ENCODE measurements at places on chromosomes 7 and 10.

DNA sequence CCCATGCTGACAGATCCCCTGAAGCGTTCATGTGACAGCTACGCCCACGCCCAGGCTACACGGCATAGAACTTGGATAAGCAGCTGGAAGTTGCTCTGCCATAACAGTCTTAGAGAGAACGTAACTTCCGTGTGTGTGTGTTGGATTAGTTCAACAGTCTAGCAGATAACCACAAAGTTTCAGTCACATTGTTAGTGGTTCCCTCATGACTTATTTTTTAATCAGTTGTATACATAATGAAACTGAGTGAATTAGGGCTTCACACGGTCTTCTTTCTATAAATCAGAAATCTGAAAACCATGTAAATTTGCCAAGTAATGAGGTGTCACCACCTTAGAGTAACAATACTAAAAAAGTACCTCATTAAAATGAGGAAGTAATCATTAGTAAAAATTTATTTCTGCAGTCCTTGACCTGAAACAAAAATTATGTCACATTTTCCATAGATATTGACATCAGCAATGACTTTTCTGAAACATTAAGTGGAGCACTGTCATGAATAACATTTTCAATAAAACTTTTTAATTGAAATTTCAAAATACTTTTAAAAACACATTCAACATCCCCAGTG, 21.7 kb upstream of the MACC1 start:
- DNase-seq = no peak

DNA sequence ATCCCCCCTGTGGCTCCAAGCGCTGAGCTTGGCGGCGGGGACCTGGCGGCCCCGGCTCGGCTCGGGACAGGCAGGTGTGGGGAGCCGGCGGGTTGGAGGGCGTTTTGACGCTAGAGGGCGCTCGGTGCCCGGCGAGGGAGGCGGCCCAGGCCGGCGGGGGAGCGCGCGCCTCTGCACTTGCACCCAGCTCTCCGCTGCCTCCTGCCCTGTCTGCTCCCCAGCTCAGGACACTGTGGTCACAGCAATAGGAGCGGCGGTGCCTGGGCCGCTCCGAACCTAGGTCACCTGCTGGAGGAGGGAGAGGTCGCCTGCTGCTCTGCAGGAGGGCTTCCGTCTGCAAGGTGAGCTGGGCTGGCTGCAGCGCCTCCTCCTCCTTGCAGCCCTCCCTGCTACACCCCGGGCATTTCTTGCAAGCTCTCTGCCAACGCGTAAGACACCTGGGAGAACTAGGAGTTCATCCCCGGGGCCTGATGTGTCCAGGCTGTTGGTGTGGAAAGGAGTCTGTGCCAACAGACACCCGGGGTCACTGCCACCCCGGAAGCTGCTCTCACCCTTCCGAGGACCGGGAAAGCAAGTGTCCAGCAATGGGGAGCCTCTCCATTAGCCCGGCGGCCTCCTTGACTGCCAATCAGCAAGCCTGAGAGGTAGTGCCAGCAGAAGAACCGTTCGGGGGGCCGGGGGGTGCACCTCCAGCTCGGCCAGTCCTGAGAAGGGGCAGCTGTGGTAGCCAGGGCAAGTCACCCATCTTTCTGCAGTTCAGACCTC, 620.4 kb downstream of the GALNT17 start:
- DNase-seq = peak; percentile 2

- no peak for DNase-seq
Observed at GRCh38 chr7:1512781-1513656, 8.8 kb upstream of the INTS1 start.

DNA sequence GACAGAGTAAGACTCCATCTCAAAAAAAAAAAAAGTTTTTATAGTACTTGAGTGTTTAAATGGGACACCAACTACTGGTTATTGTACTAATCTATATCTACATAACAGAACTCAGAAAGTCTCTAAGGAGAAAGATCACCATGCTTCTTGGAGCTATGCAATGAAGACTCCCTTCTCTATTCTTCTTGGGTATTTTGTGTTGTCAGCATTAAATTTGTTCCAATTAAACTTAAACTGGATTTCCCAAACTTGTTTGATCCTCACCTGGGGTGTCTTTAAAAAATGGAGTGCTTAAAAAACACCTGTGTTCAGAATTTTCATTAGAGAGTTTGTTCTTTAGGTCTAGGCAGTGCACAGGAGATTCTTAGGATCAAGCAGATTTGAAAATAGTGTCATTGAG, 536.0 kb downstream of the GATA3 start:
- no peak for DNase-seq

- DNase-seq = no peak
Observed at GRCh38 chr7:18140943-18141342, 113.3 kb upstream of the PRPS1L1 start.

DNA sequence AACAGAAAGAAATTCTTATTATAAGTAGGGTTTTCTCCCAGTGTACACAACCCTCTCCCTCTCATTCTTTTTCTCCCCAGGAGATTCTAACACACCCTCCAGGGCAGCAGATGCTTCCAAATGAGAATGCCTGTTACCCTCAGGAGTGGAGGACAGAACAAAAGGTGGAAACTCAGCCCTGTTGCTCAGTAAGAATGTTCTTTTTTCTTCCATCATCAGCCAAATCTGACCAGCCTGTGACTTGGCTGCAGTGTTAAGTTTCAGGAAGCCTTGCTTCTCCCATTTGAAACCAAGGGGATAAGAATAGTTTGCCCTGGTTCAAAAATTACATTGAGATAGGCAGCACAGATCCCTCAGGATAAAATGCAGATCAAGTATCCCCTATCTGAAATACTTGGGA, 77.5 kb upstream of the EEPD1 start:
- no peak for DNase-seq

DNA sequence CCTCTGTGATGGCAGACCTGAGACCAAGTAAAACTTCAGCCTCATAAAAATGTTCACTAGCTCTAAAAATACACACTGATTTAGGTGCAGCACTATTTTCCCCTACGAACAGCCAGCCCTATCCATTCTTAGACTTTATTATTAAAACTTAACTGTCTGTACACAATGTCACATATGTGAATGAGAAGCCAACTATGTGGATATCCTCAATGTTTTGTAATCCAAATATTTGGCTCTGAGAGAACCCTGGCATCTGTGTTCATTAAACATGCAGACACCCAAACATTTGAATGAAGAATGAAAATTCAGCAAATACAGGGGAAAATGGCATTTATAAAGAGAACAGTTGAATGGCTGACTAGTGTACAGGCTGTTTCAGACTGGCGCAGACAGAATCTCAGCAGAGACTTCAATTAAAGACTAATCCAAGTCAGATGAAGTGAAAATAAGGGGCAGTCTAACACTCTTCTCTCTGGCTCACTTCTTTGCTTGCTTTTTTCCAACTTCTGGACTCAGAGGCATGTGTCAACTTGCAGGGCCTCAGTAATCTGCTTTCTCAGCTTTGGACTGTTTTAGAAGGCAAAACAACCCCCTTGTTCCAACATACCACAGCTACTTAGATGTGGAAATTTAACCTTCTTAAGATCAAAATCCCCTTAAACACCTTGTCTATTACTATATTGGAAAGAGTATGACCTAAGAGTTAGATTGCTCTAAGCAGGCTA, 47.4 kb upstream of the FAM180A start:
- no peak for DNase-seq

DNA sequence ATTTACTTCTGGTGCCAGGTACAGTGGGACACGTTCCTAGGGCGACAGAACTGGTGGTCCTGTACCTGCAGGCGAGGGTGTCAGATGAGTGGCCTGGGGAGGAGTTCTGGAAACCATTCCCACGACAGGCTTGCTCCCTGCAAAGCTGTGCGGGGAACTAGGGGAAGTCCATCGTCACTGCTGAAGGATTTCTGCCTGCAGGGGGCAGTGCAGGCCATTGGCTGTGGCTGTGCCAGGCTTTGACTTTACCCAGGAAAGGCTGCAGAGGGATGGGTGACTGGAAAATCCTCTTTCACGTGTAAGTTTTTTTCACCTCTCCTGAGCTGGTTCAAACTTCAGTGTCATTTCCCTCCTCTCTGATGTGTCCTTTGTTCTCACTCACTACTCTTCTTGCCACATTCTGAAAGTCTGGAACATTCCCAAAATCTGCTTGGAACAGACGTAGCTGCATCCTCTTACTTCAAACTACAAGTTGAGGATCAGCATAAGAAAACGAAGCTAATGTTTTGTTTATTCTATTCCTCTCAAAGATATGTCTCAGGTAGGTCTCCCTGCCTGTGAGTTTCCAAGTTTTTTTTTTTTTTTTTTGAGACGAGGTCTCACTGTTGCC, 126.5 kb downstream of the SH2D4B start:
- peak; percentile 12 for DNase-seq

DNA sequence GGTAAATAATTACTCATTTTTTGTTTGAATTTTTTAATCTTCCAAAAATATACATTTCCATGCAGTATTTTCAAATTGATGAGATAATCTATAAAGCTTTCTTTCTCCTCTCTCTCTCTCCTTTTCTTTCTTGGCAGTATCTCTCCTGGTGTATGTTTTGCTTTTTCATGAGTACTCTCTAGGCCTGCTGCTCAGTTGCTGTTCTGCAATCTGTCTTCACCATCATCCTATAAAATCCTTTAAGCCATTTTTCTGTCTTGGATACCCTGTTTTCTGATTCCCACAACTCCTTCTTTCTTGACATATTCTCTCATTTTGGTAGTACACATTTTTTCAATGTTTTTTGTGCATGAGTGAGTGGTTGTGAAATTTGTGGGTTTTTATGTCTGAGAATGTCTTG, 1558.1 kb upstream of the LRRTM3 start:
- DNase-seq = no peak

DNA sequence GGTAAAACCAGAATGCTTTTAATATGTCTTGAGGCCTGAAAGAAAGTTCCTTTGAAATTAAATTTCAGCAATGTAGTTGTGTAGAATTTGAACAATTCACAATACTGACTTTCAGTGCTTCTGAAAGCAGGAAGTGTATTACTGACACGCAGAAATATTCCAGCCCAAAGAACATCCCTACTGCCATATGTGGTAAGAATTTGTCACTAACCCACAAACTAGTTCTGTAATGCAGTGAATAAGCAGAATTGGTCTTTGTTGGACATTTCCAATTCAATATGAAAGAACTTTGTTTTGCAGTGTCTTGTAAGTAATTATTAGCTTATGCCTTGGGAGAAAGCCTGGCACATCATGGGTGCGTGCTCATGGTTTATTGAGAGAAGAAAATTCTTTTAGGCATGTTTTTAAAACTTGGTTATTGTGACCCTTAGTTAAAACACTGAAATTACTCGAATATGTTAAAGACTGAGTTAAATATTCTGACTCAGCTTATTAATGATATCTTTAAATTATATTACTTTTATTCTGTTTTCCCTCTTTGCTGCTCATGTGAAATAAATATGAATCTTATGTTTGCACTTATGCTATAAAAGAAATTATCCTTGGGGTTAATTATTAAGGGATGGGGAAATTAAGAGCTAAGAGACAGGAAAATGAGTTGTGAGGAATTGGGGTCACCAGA, 33.4 kb downstream of the PTPN12 start:
- no peak for DNase-seq

DNA sequence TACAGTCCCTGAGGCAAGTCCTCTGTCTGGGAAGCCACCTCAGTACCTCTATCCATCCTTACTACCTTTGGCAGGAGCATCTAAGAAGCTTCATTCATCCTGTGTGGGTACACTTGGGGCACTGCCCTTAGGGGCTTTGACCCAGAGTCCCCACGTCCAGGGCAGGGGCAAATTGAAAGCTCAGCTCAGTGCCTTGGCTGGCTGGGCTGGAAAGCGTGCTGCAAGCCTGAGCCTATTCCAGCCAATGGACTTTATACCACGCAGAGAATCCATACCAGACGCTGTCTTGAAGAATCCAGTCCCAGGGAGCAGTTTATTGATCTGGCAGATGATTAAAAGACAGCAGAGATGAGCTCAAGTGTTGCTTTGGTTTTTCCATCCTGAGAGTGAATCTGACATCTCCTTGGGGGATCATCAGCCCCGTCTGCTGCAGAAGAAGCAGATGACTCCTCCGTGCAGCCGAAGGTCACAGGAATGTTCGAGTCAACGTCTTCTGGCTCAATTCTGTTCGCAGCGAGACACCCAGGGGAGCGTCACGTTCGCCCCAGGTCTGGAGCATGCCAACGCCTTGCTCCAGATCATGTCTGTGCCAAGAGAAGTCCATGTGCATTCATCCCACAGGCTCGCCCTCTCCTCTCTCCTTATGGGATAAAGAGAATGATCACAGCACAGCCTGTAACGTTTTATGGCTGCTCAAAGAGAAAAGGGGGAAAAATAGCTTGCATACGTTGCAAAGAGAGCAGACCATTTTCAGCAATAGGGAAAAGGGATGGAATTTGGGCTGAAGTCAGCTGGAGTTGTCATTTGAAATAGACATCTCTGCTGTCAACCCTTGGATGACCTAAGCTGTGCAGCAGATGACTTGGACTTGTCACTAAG, 35.8 kb upstream of the LYZL1 start:
- no peak for DNase-seq

DNA sequence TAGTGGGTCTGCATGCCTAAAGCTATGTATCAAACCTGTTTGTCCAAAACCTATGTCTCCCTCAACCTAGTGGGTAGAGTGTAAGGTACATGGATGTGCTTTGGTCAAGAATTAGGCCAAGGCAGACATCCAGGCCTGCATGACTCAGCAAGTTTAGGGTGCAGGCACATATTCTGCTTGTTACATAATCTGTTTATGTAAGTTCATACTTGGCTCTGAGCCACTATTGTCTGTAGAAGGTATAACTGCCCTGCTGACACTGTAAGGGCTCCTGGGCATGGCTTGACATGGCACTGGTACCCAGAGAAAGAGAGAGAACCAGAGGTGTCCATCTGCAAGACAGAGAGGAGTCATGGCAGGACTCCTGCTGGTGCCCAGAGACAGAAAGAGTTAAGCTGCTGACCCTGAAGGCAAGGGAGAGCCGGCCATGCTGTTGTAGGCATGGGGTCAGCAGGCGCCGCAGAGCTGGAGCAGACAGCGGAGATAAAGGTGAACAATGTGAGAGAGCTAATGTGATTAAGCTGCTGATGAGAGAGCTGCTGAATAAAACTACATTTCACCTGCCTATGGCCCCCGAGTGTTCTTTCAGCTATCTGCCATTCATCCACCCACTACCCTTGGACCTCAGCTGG, 118.5 kb upstream of the TMEM106B start:
- no peak for DNase-seq

GRCh38 chr7:70953796-70954195, 178.1 kb upstream of the GALNT17 start:
- DNase-seq = no peak

DNA sequence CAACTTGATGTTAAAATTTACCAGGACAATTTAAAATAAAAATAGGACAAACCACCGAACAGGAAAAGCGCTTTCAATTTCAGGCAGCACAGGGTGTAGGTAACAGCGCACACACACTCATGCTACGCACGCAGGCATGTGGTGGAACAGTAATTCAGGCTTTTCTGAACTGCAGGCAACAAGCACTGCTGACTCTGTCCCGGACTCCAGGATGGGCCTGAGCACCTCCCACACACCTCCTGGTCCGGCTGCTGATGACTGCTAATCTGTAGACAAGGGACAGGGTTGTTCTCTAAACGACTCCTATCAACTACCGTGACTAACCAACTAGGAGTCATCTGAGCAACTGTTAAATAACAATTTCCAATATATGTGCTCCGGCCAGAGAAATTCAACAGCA, 192.6 kb upstream of the FRMD4A start:
- DNase-seq = no peak

Measured in NCI-H526 treated with DMSO at 0.1 percent for 48 hours (cell line).